HCT116 (cell line): ENCODE measurements at places on chromosomes 1 and 21.

DNA sequence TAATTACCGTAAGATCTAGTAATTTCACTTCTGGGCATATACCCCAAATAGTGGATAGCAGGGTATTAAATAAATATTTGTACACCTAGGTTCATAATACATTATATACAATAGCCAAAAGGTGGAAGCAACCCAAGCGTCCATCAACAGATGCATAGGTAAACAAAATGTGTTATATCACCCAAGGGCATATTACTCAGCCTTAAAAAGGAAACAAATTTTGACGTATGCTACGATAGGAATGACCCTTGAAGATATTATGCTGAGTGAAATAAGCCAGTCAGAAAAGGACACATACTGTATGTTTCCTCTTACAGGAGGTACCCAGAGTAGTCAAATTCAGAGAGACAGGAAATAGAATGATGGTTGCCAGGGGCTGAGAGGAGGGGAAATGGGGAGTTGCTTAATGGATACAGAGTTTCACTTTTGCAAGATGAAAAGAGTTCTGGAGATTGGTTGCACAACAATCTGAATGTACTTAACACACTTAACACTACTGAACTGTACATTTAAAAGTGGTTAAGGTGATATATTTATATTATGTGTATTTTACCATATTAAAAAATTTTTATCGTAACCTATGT lies 36.6 kb upstream of the KCTD3 start:
- DNase-seq: no peak

- DNase-seq: no peak
Observed at GRCh38 chr1:63005812-63006211, 221.9 kb downstream of the ATG4C start.

DNA sequence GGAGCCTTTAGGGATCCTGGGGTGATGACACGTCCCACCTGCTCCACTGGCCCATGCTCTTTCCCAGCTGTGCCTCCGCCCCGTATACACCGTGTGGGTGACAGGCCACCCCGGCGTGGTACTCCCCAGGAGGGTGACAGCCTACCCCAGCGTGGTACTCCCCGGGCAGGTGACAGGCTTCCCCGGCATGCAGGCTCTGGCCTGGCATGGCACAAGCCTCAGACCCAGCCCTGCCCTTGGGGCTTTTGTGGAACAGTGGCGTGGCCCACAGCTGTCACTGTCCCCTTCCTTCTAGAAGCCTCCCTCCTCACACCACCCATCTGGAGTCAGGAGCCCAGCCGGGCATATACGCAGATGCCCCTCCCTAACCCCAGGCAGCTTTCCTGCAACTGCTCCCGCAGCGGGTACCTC lies 4.7 kb upstream of the PFKL start:
- no peak for DNase-seq

GRCh38 chr1:90924982-90925381 lies 96.9 kb downstream of the ZNF644 start:
- DNase-seq: no peak

- no peak for DNase-seq
Observed at GRCh38 chr1:93904228-93904627, 5.0 kb downstream of the GCLM start.

- no peak for DNase-seq
Observed at GRCh38 chr1:21865943-21866706, 54.1 kb downstream of the LDLRAD2 start.

DNA sequence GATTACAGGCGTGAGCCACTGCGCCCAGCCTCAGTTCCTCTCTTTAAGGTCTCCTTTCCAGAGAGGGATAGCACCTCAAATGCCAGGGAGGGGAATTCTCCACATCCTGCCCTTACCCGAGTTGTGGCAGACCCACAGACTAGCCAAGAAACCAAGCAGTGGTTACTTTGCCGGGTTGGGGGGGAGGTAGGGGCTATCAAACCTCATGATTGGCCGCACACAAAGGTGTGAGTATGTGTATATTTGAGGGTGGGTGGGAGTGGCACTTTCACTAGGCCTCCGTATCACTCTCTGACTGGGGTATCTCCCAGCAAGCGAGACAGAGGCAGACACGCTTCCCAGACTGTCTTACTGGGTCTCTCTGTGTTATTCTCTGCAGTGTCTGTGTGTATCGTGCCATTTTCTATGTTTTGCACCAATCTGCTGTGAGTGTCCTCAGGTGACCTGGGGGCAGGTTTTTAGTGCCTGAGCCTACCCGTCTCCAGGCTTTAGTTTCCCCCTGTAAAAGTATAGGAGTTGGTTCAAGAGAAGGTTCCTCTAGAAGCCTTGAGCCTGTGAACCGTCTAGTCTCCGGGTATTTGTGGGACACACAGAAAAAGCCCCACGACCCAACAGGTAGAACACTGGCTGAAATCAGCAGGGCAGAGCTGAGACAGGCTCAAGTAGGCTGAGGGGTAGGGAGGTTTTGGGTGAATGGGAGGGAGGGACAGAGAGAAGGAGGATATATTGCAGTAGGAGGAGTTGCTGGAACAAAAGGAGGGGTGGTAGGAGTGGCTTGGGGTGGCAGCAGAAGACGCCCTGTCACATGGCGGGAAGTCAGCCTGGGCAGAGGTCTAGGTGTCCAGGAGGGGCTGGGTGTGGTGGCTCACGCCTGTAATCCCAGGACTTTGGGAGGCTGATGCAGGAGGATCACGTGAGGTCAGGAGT lies 10.3 kb downstream of the LMNA start:
- no peak for DNase-seq

- DNase-seq: no peak
Observed at GRCh38 chr1:7526867-7527732, 244.0 kb upstream of the VAMP3 start.

GRCh38 chr1:232538224-232538942 lies 91.5 kb downstream of the SIPA1L2 start:
- DNase-seq: peak; percentile 74
